ENCODE measurements at places on chromosomes 7 and 10.

DNA sequence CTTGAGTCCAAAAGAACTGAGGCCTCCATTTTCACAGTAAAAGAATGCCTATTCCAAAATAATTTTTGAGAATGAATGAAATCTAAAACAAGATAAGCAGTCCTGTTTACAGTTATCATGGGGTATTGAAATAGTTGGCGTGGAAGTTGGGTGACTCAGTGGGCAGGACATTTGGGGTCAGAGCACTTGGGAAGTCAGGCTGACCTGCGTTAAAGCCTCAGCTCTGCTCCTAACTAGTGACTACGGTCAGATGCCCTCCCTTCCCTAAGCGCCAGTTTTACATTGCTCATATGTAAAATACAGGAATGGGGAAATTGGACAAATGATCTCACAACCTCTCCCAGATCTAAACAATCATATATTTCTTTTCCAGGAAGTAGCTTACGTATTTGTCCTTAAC lies 2.3 kb upstream of the PAPSS2 start:
- no peak for DNase-seq

DNA sequence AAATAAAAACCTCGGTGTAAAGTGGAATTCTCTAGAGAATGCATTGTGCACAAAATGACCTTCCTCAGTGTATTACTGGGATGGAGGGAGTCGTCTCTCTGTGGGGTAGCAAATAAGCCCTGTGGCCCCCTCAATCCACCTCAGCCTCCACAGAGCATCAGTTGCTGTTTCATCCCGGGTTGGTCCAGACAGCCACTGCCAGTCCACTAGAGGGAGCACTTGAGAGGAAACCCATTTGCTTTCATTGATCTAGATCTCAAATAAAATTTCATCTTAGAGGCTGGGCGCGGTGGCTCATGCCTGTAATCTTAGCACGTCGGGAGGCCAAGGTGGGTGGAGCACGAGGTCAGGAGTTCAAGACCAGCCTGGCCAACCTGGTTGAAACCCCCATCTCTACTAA lies 1128.7 kb downstream of the CNTNAP2 start:
- DNase-seq = peak; percentile 37

- DNase-seq = no peak
Measured at GRCh38 chr10:84765656-84766055, 437.3 kb downstream of the CCSER2 start.

DNA sequence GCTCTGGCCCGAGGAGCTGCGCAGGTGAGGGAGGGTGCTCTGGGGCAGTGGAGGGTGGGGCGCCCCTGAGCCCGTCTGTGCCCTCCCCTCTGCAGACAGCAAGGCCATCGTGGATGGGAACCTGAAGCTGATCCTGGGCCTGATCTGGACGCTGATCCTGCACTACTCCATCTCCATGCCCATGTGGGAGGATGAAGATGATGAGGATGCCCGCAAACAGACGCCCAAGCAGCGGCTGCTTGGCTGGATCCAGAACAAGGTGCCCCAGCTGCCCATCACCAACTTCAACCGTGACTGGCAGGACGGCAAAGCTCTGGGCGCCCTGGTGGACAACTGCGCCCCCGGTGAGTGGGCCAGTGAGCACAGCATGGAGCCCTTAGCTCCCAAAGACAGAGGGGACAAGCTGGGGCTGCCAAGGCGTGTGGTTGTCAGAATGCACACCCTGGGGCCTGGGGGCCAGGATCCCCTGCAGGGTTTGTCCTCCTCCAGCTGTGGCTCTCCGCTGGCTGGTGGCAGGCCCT lies 5.1 kb downstream of the FLNC start:
- no peak for DNase-seq

DNA sequence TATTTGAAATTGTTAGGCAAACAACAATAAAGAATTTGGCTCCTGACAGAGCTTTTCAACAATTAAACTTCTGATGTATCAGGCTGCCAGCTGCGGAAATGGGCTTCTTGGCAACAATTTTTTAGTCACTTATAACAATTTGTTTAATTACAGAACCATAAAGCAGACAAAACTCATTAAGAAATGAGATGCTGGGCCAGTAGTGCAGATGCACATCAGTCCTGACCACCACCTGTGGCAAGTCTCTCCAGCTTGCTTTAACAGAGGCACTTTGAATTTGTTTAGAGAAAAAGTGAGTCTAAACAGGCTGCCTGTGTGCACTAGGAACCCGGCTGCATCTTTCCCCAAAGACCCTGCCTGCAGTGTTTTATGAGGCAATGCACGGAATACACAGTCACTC lies 1124.4 kb downstream of the NXPH1 start:
- no peak for DNase-seq

- no peak for DNase-seq
Measured at GRCh38 chr7:29207162-29207801, 12.7 kb downstream of the CHN2 start.

DNA sequence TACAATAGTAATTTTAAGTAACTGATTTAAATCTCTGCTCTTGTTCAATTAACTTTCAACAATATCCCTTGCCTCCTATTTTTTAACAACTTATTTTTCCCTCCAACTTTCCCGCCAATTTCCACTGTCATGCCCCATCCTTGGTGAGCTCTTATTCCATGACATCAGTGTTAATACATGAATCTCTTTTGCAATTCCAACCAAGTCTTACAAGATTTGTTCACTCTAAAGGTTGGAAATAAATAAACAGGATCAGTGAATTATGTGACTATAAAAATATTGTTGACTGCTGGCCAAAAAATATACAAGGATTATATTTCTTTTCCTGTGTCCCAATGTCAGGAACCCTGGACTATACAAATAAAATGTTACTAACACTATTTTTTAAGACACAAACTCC lies 21.0 kb upstream of the AGMO start:
- no peak for DNase-seq

DNA sequence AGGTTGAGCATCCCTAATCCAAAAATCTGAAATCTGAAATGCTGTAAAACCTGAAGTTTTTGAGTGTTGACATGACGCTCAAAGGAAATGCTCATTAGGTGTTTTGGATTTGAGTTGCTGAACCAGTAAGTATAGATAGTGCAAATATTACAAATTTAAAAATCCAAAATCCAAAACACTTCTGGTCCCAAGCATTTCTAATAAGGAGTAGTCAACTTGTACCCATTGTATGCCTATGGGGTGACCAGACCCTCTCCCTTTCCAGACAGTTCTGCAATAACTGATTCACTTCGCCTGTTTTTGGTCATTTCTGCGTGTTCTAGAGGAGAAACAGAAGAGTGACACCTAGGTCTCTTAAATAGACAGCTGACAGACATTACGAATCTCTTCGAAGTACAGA lies 90.3 kb downstream of the MMRN2 start:
- DNase-seq = no peak

GRCh38 chr10:33214174-33214573 lies 120.3 kb downstream of the NRP1 start:
- no peak for DNase-seq

GRCh38 chr7:49800031-49800430 lies 26.6 kb downstream of the VWC2 start:
- no peak for DNase-seq

- DNase-seq = no peak
Measured at GRCh38 chr10:123270806-123271205, 116.6 kb downstream of the BUB3 start.

DNA sequence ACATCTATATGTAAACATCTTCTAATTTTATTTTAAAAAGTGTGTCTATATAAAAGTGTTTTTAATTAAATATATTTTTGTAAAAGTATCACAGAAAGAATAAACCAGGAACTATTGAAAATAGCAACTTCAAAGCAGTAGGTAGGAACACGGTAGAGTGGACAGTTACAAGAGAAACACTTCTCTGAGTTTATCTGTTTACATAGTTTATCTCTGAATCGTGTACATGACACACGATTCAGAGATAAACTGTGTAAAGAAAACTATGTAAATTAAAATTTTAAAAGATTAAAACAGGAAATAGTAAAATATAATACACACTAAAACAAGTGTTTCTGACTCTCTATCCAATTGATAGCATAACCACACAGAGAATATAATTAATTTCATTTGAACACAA lies 25.1 kb upstream of the FAM170B start:
- no peak for DNase-seq

DNA sequence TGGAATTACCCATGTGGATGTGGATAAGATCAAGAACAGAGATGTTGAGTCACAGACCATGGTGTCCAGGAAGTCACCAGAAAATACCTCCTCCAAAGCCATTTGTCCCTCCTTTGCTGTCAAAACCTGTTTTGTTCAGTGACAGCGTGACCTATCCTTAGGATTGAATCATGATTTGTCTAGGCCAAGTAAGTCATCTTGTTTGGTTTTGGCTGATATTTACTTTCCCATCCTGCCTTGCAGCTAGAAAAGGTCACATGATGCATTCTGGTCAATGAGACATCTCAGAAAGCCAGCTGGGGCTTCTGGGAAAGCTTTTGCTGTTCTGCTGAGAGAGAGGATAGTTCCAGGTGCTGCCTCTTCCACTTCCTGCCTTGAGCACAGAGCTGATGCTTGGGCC lies 225.3 kb upstream of the ZMIZ1 start:
- DNase-seq = no peak

DNA sequence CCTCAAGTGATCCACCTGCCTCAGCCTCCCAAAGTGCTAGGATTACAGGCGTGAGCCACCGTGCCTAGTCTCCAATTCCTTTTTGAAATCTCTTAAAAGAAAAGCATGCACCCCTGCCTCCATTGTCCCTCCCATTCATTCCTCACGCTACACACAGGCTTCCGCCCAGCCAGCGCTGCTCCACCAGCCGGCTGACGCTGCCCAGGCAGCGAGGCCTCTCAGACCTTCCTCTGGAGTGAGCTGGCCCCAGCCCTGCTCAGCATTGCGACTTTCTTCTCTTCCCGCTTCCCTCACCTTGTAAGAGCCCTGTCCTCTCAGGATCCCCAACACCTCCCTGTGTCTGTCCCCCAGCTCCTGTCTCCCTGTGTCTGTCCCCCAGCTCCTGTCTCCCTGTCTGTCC lies 23.6 kb downstream of the RGS10 start:
- no peak for DNase-seq

DNA sequence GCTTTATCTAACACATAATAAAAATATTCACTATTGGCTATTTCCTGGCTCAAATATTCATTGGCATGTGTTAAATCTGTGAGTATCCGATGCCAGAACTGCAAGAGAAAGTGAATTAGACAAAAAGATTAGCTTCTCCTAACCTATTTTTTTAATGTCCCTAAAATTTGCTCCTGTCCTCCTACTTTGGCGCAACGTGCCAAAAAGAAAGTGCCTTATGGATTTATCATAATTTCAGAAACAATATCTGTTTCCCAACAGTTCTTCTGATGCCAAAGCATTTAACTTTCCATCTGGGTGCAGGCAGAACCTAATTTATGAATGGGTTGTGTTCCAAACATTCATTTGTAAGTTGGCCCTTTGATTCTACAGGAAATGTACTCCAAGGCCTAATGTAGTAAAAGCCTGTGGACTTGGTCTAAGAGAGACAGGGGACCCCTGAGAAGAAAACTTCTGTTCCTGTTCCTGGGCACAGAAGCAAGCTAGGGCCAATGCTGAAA lies 15.4 kb downstream of the PIP4K2A start:
- no peak for DNase-seq

- no peak for DNase-seq
Measured at GRCh38 chr7:29937132-29937531, 52.5 kb downstream of the SCRN1 start.

- DNase-seq = no peak
Measured at GRCh38 chr7:77665161-77665560, 31.1 kb upstream of the RSBN1L start.

DNA sequence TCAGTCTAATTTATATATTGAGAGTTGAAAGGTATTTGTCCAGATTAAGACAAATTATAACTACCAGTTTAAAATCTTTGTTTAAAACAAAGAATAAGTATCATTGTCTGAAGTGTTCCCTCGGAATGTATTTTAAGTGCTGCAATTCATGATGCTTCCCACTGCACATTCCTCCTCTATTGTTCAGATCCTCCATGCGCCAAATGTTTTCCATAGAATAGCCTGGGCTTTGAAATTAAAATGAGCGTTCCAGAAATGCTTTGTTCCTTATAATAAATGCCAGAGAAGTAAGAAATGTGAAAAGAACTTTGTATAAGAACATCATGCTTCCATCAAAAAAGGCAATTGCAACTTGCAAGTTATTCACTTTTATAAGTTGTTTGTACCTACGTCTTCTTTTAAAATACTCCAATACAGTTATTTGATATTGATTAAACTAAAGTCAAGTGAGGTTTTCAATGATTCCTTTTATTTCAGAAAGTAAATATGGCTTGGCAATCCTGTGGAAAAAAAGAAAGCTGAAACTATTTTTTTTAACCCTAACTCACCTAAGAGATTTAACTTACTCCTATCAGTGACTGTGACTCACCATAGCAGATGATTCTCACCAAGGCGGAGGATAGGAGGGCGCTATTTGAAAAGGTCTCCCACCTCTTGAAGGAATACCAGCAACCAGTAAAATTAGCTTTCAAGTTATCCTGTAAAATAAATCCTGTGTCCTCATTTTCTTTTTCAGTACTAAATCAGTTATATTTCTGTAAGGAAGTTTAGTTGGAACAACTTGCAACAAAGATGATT lies 85.8 kb downstream of the CTNNA3 start:
- peak; percentile 84 for DNase-seq

GRCh38 chr7:1211611-1212010 lies 21.1 kb upstream of the UNCX start:
- no peak for DNase-seq
